ENCODE measurements at places on chromosomes 1 and 21.

- no peak for DNase-seq
These were observed 1.7 kb downstream of the TFF3 start for GRCh38 chr21:42313501-42313969.

DNA sequence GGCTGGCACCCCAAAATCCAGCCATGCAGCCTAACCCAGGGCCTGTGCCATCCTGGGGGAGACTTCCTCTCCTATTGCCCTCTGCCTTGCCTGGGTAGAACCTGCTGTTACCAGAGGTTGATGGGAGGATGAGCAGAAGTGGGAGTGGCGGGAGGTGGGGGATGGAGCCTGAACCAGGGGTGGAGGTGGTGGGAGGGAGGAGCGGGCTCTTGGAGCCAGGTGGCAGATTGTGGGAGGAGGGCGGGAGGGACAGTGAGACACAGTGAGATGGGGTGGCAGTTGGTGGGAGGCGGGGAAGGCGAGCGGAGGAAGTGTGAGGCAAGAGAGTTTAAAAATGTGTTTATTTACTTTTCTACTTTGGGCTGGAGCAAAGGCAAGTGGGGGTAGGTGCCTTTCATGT is 87.3 kb downstream of the KCNJ6 start:
- DNase-seq: no peak

GRCh38 chr1:1907098-1907736 is 7.8 kb upstream of the CALML6 start:
- DNase-seq: no peak

GRCh38 chr1:30523055-30524020 is 200.0 kb downstream of the MATN1 start:
- no peak for DNase-seq

DNA sequence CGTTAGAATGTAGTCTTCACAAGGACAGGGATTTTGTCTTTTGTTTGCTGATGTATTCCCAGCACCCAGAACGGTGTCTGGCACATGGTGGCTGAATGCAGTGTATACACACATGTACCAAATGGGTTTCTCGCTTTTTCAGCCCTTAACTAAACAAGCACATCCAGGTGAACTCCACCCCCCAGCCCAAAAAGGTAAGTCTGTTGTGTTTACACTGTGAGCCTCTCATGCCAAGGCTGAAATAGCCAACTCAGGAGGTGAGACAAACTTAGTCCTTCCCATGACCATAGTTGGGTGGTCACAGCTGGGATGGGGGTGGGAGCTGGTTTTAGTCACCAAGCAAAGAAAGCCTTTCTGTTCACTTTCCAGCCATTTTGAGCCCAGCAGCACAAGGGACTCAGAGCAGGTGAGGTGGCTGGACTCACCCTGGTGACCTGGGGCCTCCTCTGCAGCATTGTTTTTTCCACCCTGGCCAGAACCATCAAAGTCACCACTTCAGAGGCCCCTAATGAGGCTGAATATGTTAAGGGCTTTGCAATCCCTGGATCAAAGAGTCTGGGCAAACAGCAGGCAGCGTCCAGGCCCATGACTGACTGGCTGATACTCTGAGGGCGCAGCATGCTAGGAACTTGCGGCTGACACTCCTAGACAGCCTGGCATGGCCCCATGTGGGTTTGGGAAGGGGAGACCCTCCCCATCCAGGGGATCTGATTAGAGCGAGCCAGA is 8.7 kb downstream of the TENT5B start:
- DNase-seq: no peak

GRCh38 chr21:35643176-35643575 is 417.1 kb downstream of the SETD4 start:
- DNase-seq: no peak

GRCh38 chr1:157580179-157580827 is 17.6 kb downstream of the FCRL4 start:
- no peak for DNase-seq

- DNase-seq: no peak
These were observed 29.4 kb upstream of the RAB3GAP2 start for GRCh38 chr1:220301630-220302029.

DNA sequence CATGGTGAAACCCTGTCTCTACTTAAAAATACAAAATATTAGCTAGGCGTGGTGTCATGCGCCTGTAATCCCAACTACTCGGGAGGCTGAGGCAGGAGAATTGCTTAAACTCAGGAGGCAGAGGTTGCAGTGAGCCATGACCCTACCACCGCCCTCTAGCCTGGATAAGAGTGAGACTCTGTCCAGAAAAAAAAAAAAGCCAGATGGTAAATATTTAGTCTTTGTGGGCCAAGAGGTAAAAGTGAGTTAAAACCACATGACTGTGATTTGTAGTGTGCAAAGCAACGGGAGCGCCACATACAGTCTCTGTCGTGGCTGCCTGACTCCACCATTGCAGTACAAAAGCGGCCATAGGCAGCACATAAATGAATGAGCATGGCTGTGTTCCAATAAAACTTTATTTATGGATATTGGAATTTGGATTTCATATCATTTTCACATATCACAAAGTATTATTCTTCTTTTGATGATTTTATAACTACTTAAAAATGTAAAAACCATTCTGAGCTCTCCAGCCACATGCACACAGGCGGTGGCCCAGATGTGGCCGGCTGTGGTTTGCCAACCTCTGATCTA is 51.8 kb upstream of the CASZ1 start:
- DNase-seq: no peak

GRCh38 chr1:205445646-205445935 is 10.3 kb downstream of the BLACAT1 start:
- no peak for DNase-seq

Measured in GM18507 (cell line).